ENCODE measurements at places on chromosomes 7 and 10.

DNA sequence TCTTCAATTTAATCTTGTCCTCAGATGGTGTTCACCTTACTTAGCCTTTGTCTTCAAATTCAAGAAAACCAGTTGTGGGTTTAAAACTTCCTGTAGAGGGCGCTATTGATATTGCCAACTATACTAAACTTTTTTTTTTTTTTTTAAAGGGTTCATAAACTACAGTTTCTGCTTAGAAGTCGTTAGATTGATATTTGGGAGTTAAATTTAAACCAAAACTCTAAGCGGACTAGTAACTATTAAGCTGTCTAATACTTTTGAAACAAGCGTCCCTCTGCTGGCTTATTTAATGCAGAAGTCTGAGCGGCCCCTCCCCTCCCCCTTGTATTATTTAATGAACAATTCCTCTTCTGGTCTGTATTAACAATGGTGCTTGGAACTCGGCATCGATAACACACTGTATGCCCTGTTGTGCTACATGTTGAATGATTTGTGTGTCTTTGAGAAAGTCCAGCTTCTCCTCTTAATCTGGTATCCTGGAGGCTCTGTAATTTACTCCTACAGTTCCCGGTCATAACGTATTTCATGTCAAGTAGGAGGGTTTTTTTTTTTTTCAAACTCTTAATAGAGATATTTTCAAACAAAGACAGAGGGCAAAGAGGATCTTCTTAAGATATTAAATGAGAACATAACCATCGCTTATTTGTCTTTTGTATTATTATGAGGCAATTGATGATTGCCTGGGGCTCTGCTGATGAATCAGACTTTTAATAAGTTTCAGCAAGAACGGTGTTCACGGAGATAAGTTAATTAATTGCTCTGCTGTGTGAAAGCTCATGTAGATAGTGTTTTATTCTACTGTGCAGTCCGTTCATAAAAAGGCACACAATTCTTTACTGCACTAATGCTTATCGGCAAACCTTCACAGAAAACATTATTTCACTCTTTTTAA is 22.6 kb upstream of the CREB5 start:
- DNase-seq: peak; percentile 90

GRCh38 chr10:68342909-68343516 is 10.3 kb upstream of the PBLD start:
- DNase-seq: no peak

GRCh38 chr10:7832060-7832459 is 13.8 kb downstream of the TAF3 start:
- no peak for DNase-seq

- peak; percentile 44 for DNase-seq
These were observed 171.2 kb downstream of the PRKAG2 start for GRCh38 chr7:151705636-151706276.

DNA sequence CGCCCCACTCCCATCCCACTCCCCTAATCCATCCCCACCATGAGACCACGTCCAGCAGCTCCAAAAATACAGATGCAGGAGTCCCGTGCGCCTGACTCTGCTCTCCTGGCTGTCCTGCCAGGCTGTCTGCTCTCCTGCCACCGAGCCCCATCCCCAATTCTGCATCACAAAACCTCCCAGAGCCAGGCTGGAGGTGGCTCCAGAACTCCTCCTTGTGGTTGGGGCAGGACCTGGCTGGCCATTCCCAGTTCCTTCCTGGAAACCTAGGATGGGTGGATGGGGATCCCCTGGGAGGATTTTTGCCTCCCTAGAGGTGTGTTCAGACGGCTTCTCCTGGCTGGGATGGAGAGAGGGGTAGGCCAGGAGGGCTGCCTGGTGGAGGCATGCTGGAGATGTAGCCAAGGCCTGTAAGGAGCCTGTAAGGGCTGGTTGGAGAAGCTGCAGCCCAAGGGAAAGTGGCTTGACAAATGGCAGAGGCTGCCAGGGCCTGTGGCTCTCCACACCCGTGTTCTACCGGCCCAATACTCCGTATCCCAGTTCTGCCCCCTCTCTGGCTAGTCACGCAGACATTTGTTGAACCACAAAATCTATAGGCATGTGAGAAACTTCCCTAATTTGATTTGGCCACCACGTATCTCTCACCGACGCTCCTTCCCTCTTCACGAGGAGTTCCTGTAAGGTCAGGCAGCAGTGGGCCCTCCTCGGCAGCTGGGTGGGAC is 99.3 kb downstream of the ARHGAP22 start:
- peak; percentile 91 for DNase-seq

GRCh38 chr10:112389271-112389822 is 15.4 kb downstream of the ACSL5 start:
- DNase-seq: peak; percentile 98

DNA sequence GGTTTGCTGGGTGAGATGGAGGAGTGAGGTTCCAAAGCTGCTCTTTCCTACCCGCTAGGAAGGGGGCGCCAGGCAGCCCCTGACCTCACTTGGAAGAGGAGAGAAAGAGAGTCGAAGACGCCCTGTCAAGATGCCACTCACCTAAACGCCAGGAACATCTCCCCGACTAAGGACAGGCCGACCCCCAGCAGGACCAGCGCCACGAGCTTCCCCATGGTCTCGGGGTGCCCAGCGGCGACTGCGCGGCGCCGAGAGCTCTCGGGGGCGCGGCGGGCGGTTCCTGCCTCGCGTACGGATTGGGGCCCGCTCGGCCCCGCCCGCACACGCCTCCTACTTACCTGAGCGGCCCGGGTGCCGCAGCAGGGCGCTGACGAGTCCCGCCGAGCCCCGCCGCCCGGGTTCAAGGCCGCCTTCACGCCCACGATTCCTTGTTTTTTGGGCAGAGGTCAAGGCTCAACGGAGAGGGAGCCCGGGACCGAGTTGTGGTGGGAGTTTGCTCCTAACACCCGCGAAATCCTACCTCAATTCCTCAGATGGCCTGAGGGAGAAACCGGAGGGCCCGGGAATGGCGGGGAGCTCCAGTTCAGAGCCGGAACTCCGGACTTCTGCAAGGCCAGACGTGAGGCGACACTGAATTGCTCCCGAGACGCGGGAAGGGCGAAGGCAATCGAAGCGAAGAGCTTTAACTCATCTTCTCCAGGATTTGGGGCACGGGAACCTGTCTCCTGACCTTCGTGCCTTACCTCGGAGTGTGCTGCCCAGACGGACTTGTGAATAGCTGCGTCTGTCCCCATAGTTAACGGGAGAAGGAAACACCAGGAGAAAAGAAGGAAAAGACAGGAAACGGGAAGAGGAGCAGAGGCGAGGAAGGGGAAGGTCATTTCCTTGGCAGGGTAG is at the start of gene PON3:
PON3 (minus strand) TSS at position 240 of the 897 bp plus-strand sequence; CDS start at position 215, 25 bp downstream.
- DNase-seq: peak; percentile 34

DNA sequence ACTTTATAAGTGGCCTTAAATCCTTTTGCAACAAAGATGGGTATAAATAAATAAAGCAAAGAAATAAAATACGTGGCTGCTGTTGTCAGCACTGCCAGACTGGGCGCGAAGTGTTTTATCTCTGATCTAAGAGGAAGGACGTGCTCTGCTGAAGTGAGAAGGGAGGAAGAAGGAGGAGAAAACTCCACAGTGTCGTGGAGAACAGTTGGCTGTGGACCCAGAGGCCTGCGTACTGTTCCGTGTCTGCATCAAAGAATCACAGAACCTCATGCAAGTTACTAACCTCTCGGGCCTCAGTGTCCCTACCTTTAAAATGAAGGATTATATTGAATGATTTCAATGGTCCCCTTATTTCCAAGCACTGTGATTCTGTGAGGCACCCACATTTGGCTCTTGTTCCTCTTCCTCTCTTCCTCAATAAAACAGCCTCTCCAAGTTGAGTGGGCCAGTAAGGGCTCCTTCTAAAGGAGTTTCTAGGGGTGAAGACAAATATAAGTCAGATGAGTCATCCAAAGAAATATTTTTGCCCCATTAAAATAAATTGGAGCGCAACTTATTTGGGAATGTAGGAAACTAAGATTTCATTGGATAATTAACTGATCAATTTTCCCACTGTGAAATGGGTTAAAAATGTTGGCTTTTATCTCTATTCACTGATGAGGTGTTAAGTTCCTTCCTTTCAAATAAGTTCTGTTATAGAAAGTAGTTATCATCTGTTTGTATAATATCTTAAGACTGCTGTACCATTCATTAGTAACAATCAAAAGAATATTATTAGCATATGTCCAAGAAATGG is 126.9 kb upstream of the EFCAB10 start:
- peak; percentile 59 for DNase-seq

DNA sequence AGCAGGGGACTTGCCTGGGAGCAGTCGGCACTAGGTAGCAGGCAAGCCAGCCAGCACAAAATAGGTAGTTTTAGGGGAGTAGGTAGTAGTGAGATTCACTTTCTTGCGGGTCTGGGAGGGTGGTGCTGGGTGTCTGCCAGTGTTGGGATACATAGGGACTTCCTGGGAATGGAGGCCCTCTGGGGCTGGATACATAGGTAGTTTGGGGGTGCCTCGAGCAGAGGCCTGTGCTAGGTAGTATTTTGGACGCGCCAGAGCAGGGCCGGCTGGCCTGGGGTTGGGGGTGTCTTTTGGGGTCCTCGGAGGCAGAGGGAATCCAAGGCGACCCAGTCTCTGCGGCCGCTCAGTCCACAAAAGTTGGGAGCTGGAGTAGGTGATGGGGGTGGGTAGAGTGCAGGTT is 2.0 kb upstream of the HOXA3 start:
- DNase-seq: no peak

GRCh38 chr10:77872151-77872946 is 54.2 kb downstream of the DLG5 start:
- peak; percentile 7 for DNase-seq

DNA sequence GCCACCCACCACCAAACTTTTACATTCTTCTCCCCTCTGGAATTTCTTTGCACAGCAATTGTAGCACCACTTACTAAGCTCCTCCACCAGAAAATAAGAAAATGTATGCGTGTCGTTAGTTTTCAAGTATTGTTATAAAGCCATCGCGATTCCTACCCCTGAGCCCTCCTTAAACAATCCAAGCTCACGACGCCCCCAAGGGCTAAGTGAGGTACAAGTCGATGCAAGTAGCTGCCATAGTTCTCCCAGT is 1.3 kb downstream of the FRAT2 start:
- no peak for DNase-seq

DNA sequence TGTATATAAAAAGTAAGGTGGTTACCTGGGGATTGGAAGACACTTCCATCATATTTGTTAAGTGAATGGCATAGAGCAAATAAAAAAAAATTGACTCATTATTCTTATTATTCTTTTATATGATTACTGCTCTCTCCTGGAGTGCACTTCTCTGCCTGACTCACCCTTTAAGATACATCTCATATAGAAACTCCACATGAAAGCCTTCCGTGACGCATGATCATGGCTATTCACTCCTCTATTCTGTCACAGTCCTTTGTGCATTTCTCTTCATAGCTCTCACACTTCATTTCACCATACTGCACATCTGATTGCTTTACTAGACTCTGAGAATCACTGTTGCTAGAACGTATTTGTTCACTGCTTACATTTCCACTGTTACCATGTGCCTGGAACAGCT is 597.3 kb downstream of the CNTNAP2 start:
- DNase-seq: no peak

GRCh38 chr7:116713918-116714317 is 41.9 kb downstream of the MET start:
- DNase-seq: no peak

DNA sequence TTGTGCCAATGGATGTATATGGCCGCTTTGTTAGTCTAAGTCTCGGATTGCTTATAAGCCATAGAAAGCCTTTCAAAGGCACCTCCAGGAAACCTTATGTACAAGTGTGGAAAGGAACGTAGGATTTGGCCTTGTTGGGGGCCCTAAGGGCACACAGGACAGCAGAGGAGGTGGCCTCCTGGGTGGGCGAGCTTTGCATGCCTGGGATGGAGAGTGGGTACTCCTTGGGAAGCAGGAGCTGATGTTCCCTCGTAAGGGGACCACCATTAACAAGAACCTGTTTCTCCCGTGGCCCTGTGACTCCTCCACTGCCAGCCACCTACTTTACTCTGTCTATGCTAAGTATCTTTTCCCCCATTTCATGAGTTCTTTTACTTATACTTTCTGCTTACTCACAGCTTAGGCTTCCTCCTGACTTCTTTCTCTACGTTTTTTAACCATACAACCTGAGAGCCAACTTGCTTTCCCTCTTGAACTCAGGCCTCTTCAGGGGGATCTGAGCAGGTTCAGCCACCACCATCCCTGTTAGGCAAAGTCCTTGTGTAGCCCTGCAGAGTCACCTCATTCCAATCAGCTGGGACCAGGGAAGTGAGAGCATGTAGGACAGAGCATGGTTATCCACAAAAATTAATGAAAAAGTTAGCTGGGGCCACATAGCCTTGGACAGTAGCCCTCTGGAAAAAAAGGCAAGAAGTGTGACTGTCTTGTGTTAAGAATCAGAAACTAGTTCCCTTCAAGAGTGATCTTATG is 118.9 kb downstream of the NEBL start:
- DNase-seq: no peak

- no peak for DNase-seq
These were observed 12.3 kb downstream of the NOD1 start for GRCh38 chr7:30466266-30466665.

- peak; percentile 49 for DNase-seq
These were observed 11.3 kb downstream of the C10orf105 start for GRCh38 chr10:71708301-71708703.

DNA sequence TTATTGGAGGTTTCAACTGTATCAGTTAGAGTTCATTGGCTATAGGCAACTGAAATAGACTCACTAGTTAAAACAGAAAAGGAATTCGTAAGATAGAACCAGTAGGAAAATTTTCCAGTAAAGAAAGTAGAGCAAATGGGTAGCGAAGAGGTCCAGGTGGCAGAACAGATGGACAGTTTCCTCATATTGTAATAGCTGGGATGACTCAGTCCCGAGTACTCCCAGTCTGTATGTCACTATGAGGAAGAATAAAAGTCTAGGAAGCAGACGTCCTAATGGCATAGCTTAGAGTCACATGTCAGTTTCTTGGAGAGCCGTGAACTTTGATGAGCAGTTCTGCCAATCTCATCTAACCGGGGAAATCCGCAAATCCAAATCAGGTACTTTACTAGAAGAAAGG is 95.3 kb downstream of the RNF32 start:
- no peak for DNase-seq

DNA sequence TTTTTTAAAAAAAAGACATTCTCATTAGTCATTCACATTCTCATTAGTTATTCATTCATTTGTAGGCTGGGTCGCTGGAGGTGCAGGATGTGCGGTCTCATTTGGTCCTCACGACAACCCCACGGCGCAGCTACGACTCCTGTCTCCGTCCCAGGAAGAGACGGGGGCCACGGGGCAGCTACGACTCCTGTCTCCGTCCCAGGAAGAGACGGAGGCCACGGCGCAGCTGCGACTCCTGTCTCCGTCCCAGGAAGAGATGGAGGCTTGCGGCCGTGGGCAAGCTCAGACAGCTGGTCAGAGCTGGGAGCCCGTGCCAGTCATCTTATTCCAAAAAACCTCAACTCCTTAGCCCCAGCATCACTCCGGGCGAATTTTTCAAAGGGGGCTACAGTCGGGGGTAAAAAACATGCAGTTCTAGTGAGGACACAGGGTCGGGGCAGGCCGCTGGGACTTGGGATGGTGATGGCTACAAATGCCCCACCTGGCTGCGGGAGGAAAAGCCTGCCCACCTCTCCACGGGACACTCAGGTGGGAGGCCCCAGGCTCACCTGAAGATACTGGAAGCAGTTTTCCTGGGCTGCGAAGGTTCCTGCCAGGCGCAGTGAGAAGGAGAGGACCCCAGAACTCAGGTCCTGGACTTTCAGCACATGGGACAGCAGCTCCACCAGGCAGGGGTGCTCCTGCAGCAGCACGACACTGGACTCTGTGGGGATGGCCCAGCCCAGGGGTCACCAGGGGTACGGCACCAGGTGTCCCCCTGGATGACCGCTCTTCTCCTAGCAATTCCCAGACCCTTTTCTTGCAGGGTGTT is 8.3 kb downstream of the BRAT1 start:
- DNase-seq: no peak

- no peak for DNase-seq
These were observed 244.9 kb downstream of the THSD7A start for GRCh38 chr7:11587048-11587447.
